ENCODE measurements at places on chromosomes 1 and 21.

DNA sequence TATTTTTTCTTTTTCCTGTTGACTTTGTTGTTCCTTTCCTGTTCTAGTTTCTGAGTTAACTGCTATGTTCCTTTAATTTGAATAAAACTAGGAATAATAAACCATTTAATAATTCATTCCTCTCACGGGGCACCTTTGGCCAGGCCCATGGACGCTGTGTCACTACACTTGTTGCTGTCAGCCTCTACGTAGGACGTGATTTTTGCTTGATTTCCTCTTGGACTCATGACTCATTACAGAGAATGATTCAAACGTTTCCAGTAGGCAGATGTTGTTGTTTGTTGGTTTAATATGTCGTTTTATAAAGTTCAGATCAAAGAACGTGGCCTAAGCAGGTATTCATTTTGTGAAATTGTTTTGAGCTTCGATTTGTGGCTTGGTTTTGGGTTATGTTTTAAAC is 9.1 kb upstream of the SLC19A1 start:
- DNase-seq: no peak

- DNase-seq: no peak
These were observed 176.8 kb downstream of the DISC1 start for GRCh38 chr1:231803353-231803752.

- DNase-seq: no peak
These were observed 7.9 kb downstream of the H6PD start for GRCh38 chr1:9242338-9242969.

DNA sequence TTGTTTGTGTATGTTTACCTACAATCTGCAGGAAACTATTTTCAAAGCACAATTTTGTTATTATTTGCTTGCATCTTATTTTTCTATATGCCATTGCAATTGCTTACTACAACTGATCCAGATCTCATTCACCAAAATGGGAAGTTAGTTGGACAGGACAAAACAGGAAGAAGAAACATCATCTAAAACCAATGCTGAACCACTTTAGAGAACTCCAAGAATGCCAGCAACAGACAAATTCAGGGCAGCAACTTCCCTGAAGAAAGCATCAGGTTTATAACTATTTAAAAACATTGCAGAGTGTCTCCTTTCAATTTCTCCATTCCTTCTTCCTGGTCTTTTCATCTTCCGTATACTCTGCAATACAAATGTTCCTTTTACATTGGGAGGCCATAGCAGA is 82.4 kb upstream of the SMYD2 start:
- DNase-seq: no peak

DNA sequence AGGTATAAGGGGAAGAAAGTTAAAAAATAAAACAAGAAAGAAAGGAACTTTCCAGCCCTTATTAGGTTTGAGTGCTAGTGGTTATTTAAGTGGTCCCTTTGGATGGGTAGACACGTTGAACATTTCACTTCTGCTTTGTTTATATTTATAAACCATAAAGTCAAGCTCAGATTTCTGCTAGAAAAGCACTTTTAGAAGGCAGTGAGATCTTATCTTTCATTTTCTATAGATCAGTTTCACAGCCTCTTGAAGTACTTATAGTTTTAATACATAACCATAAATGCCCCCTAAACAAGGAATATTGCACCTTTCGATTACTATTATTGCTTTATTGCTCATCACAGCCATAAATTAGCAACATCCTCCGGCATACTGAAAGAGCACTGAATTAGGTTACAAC is 446.8 kb upstream of the PLXNA2 start:
- DNase-seq: no peak

DNA sequence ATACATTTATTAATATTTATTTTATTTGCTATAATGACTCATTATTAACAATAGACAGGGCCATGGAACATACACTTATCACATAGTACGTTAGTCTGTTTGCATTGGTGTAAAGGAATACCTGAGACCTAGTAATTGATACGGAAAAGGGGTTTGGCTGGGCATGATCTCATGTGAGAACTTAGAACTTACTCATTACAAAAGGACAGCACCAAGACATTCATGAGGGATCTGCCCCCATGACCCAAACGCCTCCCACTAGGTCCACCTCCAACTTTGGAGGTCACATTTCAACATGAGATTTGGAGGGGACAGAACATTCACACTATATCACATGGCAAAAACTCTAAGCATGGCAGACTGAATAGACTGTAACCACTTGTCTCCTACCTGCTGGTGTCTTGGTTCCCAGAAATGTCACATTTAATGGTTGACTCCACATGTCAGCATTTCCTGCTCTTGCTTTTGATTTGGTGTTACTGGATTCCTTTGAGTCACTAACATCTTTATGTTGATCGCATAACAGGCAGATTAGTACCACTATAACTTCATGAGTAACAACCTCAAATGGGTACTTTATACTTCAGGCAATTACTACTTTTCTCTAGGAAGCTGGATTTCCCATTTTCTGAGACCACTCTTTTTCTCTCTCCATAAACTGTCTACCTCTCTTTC is 3.5 kb upstream of the C1orf116 start:
- no peak for DNase-seq

DNA sequence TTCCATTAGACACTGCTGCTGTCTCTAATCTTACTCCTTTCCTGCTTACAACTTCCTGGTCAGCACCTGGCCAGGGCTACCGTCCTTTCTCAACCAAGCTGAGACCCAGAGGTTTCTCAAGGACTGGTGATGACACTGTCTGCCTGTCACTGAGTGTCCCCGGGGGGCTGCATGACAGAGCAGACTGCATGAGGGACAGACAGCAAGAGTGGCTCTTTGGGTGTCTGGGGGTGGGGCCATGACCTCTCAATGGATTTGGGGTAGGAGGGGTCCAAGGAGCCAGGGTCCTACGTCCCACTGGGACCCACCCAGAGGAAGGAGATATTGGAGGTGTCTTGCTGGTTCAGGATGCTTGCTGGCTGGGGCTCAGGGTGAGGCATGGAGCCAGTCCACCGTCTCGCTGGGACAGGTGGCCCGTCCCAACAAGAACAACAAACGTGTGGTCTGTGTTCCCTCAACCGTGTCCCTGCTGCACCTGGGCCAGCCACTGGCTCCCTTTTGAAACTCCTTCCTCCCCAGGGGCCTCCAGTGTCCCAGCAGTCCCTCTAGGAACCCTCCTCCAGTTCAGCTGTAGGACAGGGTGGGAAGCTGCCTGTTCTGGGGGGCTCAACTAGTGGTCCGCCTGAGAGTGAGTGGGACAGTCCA is 344.6 kb upstream of the AJAP1 start:
- no peak for DNase-seq

DNA sequence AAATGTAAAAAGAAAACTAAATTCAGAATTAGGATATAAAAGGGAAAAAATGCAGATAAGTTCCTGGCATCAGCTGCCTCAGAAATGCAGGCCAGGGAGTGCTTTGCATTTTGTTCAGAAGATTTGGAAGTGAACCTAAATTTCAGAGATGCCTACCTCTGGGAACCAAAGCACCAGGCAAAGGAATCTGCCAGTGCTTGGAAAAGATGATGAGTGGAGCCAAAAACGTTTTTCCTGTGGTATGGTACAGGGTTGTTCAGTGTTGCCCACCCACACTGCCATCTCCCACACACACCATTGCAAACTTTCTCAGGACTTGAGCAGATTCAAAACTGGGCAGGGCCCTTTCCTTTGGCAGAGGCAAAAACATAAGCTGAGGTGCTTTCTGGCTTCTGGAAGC is 349.5 kb downstream of the TGFB2 start:
- no peak for DNase-seq

- DNase-seq: no peak
These were observed 119.1 kb upstream of the DMRTA2 start for GRCh38 chr1:50542362-50542761.

DNA sequence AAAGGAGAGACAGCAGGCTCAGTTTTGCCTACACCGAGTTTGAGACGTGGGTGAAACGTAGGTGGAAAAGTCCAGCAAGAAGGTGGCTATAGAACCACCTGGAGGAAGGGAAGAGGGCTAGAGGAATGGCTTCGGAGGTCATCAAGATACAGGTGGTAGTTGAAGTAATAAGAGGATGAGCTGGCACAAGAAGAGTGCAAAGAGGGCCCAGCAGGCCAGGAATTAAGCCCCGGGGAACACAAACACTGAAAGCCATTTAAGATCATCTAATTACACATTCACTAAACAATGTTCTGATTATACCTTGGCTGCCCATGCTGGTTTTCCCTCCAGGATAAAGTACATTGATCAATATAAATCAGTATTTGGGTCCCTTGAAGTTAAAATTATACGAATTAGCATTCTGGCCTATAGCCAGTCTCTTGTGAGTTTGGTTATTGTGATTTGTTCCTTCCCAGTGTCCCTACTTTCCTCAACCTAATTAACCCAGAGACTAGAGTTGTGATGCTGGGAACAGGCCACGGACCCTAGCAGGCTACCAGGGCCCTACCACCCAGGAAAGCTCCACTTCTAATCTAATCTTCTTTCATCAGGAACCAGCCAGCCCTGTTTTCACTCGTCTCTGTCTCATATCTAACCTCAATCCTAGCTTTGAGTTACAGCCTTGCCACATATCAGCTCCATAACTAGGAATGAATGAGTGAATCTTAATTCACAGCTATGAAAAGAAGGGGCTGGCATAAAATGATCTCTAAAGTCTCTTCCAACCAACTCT is 26.4 kb upstream of the PPP1R15B start:
- no peak for DNase-seq

DNA sequence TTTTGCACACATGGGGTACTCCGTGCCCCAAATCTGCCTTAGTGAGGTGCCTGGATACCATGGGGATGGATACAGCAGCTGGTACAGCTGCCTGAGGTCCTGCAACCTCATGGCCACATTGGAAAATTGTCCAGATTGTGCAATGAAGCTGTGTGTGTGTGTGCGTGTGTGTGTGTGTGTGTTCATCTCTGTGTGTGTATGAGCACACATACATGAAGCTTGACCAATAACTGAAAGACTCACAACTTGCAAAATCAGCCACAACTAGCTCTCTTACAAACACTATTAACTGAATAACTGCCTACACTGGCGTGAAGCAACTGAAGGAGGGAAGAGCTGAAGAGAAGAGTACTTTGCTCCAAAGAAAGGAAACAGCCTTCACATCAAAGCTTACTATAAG is 78.1 kb downstream of the ERG start:
- no peak for DNase-seq

Data from GM23338 (cell line).